NCI-H510A (cell line): ENCODE measurements at places on chromosomes 1 and 21.

DNA sequence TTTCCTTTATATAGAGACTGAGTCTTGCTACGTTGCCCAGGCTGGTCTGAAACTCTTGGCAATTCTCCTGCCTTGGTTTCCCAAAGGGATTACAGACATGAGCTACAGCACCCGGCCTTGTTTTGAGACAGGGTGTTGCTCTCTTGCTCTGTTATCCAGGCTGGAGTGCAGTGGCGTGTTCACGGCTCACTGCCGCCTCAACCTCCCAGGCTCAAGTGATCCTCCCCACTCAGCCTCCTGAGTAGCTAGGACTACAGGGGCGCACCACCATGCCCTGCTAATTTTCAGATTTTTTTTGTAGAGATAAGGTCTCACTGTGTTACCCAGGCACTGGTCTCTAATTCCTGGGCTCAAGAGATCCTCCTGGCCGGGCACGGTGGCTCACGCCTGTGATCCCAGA, 14.8 kb downstream of the LCK start:
- DNase-seq, result no peak

GRCh38 chr1:180888870-180889269, 23.8 kb upstream of the KIAA1614 start:
- no peak for DNase-seq

DNA sequence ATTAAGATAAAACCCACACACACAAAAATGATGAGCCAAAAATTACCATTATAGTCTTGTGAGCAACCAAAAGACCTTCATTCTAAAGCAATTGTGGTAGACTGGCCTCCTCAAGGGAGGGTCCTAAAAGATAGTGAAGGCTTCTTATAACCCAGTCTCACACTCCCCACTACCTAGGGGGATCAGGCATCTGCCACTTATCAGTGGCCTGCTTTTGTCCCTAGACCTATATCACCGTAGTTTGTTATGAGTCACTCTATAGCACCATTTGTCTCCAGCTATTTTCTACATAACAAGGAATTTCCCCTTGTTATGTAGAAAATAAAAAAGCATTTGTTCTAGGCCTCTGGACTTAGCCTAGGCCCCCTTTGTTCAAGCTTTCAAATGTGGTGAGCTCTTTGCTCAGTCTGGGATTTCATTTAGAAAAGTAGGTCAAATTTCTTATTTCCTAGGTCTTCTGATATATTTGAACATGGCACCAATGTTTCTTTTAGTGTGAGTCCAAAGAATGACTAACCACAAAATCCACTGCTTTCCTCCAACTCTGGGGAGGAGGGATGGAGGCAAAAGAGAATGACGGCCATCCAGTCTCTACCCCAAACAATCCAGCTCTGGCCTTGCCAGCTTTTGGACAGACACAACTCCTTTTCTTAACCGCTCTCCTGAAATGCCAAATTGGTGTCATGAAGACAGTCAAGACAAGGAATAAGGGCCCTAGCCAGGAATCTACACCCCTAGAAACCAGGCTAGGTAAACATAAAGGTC, 8.9 kb downstream of the ADAR start:
- no peak for DNase-seq

DNA sequence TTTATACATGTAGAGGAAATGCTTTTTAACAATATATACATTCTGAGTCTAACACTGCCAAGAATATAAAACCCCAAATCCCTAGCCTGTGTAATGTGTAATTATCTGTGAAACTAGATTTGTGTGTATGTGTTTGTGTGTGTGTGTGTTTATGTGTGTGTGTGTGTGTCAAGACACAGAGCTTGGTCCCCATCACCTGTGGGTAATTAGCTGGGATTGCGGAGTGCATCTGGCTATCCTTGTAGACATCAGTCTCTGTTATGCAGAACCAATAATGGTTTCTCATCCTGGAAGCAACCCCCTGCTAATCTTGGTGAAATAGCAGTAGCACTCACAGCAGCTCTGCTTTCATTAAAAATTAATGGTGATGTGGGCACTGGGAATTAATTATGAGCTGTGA, 26.3 kb upstream of the ST6GALNAC3 start:
- DNase-seq, result no peak

- no peak for DNase-seq
Observed at GRCh38 chr1:246187834-246188372, 319.2 kb downstream of the SMYD3 start.

GRCh38 chr1:167774710-167775109, 52.9 kb downstream of the MPZL1 start:
- DNase-seq, result no peak

DNA sequence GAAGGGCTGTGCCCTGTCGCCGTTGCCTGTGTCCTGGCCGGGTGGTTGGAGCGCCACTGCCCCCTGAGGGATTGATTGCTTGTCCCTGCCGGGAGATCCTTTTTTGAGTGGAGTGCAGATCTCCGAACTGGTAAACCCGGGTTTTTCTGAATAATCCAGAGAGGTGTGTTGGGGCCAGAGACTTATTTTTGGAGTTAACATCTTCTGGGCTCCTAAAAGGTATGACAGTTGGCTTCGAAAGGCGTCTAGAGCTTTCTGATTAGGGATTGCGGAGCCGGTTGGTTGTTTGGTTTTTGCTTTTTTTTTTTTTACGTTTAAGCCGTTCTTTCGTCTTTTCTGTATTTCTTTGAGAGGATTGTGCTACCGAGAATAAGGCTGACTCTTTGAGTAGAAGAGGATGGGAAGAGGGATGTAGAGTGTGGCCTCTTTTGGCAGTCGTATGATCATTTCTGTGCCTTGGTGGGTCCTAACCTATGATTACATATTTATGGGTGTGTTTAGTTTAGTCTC, 756 bp downstream of the RLF start:
- no peak for DNase-seq
